ENCODE measurements at places on chromosomes 2 and 18.
A peak's percentile ranks its signal among the peaks of the same experiment; 100 is the strongest.

DNA sequence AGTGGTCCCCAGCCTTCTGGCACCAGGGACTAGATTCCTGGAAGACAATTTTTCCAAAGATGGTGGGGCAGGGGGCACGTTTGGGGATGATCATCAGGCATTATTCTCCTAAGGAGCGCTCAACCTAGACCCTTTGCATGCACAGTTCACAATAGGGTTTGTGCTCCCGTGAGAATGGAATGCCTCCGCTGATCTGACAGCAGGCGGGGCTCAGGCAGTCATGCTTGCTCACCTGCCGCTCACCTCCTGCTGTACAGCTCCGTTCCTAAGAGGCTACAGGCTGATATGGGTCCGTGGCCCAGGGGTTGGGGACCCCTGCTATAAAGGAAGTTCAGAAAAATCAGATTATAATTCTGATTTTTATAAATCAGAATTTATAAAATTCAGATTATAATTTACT lies 22.3 kb upstream of the TYMS start:
- DNase-seq, result no peak

- DNase-seq, result no peak
These were observed 303.3 kb upstream of the GULP1 start for GRCh38 chr2:187988348-187988747.

- DNase-seq, result peak; percentile 3
These were observed 110.5 kb downstream of the TCF4 start for GRCh38 chr18:55477499-55477859.

- no peak for DNase-seq
These were observed 160.8 kb upstream of the CAVIN2 start for GRCh38 chr2:192007581-192008228.

- DNase-seq, result no peak
These were observed 309.3 kb downstream of the RNF144A start for GRCh38 chr2:7226501-7226900.

- DNase-seq, result no peak
These were observed 654.2 kb upstream of the PKDCC start for GRCh38 chr2:41393621-41394020.

DNA sequence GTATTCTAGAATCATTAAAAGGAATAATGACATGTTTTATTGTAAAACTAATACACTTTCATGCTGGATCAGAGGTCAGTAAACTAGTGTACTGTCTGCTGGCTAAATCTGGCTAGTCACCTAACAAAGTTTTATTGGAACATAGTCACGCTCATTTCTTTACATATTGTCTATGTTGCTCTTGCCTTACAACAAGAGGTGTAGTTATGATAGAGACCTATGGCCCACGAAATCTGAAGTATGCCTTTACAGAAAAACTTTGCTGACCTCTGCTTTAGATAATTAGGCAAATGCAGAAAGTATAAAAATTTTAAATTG lies 29.9 kb upstream of the SCYGR2 start:
- DNase-seq, result no peak

DNA sequence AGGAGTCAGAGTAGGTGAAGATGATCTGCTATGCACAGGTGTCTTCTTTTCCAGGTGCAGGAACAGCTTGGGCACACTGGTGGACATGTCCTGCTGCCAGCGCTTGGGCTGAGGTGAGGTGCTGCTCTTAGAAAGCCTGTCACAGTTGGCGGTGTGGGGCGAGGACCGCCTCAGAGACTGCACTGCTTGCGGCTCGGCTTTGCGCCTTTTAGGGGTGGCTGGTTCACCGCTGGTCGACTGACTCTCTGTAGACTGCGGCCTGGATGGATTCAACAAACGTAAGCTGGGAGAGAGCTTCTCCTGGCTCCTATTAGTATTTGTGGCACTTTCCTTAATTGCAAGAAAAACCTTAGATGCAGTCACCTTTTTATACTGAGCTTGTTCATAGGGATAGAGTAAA lies 1.7 kb downstream of the MSL3B start:
- DNase-seq, result no peak

- DNase-seq, result no peak
These were observed 534.9 kb upstream of the TNP1 start for GRCh38 chr2:217394510-217395351.

DNA sequence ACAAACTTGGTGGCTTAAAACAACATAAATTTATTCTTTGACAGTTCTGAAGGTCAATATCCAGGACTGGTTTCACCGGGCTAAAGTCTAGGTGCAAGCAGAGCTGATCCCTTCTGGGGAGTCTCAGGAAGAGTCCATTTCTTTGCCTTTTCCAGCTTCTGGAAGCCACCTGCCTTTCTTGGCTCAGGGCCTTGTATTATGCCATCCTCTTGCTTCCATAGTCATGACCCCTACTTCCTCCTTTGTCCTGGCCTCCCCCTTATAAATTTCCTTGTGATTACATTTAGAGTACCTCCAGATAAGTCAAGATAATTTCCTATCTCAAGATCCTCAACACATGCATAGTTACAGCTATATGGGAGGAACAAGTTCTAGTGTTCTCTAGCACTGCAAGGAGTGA lies 1089.5 kb downstream of the LRP1B start:
- no peak for DNase-seq

DNA sequence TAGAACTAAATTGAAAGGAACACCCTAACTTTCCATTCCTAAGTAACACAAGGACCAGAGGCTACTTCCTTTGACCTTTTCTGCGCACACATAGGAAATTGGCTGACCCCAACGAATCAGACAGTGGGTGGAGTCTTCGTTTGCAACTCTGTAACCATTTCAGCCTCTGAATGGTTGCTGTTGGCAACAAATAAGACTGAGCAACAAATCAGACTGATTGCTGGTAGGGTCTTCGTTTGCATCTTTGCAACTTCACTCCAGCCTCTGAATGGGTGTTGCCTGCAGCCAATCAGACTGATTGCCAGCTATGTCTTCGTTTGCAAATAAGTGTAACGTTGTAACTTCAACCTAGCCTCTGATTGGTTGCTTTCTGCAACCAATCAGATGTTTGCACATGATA lies 34.6 kb downstream of the USP40 start:
- no peak for DNase-seq

DNA sequence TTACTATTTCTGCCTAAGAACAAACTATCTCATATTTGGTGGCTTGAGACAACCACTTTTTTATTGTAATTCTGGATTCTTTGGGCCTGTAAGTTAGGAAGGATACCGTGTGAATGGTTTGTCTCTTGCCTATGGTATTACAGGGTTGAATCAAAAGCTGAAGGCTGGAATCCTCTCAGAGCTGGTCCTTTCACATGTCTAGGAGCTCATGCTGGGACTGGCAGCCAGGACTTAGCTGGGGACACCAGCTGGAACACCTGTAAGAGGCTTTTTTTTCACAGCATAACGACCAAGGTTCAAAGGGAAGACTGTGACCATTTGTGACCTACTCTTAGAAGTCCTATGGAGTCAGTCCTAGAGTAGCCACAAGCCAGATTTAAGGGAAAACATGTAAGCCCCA lies 226.3 kb downstream of the ZNF804A start:
- no peak for DNase-seq

All from GM12892 (cell line).